ENCODE measurements at places on chromosomes 5 and 9.

DNA sequence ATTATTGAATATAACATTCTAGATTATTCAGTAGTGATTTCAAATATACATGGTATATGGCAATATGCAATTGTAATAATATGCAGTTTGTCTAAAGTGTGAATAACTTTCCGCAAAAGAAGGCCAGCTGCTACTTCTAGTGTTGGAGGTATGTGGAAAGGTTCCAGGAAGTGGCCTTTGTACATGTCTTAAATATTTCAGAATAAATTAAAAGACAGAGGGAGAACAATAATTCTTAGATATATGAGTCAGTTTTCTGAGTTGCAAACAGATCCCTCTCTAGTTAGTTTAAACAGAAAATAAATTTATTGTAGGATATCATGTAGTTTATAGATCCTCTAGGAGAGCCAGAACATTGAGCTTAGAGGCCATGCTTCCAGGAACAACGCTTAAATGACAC, 210.8 kb upstream of the ELL2 start:
- no peak for DNase-seq

DNA sequence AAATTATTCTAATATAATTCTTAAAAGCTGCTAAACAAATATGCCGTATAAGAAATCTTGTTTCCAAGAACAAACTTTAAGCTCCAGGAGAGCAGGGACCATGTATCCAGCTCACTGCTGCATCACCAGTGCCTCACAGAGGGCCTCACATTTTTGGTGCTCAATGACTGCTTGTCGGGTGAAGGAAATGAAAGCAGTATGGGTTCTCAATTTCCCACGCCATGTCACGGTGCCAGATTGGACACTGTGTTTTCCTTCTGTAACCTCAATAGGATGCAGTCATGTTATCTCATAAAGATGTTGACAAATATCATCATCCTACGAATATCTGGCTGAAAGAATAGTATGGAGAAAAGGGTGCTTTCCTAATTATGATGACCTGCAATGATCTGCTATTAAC, 64.7 kb downstream of the POU5F2 start:
- no peak for DNase-seq

DNA sequence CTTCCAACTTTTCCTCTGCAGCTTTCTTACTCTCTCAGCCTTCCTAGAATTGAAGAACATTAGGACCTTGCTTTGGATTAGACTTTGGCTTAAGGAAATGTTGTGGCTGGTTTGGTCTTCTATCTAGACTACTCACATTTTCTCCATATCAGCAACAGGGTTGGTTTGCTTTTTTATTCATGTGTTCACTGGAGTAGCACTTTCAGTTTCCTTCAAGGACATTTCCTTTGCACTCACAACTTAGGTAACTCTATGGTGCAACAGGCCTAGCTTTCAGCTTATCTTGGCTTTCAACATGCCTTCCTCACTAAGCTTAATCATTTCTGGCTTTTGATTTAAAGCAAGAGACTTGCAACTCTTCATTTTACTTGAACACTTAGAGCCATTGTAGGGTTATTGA, 153.1 kb downstream of the CCDC192 start:
- no peak for DNase-seq

DNA sequence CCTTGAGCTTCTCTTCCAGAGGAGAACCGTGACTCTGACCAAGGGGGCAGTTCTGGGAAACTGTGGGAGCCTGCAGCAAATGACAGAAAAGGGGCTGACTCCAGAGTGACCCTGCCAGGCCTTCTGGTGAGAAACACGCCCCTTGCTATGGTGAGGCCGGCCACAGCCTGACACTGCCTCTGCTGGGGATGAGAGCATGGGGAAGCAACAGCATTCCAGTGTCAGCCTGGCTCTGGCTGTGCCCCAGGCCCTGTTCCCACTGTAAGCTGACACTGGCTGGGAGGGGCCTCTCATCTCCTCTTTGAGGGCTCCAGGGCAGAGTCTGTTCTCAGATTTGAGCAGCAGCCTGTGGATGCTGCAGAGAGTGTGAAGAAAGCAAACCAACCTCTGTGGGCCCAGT, 180.0 kb upstream of the IL12B start:
- no peak for DNase-seq

- DNase-seq = no peak
These were observed 475.7 kb upstream of the TNC start for GRCh38 chr9:115593587-115594091.

DNA sequence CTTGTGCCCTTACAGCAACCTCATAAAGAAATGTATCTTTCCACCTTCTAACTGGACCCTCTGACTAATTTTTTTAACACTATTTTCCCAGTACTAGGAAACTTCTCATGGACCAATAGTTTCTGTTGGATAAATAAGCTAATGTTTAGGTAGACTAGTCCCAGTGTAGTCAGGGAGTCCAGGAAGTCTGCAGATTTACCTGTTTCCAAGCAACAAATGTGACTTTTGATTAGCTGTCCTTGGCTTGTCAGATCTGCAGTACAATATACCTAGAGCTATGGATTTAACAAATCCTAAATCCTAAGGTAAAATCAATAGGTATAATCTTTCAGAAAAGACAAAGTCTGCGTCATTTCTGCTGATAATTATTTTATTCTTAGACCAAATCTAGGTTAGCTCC, 55.7 kb downstream of the FAM174A start:
- no peak for DNase-seq

DNA sequence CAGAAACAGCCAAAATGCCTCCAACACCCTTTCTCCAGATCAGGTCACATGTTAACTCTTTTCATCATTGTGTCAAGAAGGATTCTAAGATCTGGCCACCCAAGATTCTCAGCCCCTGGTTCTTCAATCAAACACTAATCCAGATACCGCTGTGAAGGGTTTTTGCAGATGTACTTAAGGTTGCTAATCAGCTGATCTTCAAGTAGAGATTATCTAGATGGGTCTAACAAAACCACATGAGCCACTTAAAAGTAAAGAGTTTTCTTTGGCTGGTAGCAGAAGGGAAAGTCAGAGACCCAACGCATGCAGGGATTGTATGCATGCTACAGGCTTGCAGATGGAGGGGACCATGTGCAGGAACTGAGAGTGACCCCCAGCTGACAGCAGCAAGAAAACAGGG, 267.9 kb downstream of the CDK5RAP2 start:
- DNase-seq = no peak

GRCh38 chr9:7970681-7971330, 171.2 kb upstream of the DMAC1 start:
- DNase-seq = no peak

- no peak for DNase-seq
These were observed 211.0 kb downstream of the ADCY2 start for GRCh38 chr5:7606840-7607465.

DNA sequence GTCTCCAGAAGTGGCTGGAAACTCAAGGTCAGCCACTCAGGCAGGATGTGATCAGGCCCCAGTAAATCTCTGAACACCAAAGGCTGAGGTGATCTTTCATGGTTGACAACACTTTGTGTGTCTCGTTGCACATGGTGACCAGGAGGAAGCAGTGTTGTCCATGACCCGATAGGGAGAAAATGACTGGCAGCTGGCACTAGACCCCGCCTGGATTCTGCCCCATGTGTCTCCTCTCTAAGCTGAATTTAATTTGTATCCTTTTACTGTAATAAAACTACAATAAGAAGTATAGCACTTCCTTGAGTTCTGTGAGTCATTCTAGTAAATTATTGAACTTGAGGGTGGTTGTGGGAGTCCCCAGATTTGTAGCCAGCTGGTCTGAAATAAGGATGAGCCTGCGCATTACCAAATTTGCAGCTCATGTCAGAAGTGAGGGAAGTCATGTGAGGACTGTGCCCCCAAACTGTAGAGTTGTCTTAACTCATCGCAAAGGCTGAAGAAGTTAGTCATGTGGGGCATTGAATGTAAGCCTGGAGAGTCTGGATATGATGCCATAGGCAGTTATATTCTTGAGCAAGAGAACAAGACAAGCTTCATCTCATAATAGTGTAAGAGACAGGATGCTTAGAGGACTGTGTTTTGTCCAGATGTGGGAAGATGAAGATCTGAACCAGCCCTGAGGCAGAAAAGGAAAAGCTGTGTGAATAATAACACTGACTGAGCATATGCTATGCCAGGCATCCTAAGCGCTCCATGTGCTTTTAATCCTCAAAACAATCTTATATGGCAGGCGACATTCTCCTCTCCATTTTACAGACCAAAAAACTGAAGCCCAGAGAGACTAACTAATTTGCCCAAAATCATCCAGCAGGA, 55.9 kb downstream of the TMEM215 start:
- DNase-seq = no peak

- no peak for DNase-seq
These were observed 59.9 kb downstream of the NPR3 start for GRCh38 chr5:32771037-32771436.

- no peak for DNase-seq
These were observed 43.6 kb downstream of the ERGIC1 start for GRCh38 chr5:172877466-172878260.

DNA sequence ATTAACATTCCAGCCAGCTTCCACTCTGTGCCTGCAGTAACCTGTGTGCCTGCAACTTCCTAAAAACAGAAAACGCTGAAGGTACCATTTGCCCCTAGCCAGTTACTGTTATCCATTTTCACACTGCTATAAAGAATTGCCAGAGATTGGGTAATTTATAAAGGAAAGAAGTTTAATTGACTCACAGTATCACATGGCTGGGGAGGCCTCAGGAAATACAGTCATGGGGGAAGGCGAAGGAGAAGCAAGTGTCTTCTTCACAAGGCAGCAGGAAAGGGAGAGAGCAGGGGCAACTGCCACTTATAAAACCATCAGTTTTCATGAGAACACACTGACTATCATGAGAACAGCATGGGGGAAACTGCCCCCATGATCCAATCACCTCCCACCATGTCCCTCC, 31.2 kb downstream of the PTCD2 start:
- no peak for DNase-seq

DNA sequence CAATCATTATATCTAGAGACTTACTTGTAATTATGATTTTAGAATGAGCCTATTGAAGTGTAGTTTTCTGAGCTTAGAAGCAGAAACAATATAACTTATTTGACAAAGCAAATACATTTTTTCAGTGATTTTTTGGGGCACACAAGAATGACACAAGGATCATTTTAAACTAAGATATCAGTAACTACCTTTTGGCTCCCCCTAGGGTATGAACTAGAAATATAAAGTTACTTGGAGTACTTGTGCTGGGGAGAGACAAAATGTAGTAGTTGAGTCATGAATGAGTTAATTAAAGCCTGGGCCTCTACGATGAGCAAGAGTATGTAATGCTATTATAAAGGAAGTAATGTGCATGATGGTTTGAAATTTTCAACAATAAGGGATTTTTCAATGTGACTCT, 1244.1 kb upstream of the ACO1 start:
- DNase-seq = no peak

GRCh38 chr5:111259636-111260035, 35.5 kb downstream of the CAMK4 start:
- no peak for DNase-seq

- no peak for DNase-seq
These were observed 2.4 kb upstream of the MOB3B start for GRCh38 chr9:27532046-27532445.

GRCh38 chr5:144979516-144980264, 809.0 kb downstream of the KCTD16 start:
- no peak for DNase-seq

DNA sequence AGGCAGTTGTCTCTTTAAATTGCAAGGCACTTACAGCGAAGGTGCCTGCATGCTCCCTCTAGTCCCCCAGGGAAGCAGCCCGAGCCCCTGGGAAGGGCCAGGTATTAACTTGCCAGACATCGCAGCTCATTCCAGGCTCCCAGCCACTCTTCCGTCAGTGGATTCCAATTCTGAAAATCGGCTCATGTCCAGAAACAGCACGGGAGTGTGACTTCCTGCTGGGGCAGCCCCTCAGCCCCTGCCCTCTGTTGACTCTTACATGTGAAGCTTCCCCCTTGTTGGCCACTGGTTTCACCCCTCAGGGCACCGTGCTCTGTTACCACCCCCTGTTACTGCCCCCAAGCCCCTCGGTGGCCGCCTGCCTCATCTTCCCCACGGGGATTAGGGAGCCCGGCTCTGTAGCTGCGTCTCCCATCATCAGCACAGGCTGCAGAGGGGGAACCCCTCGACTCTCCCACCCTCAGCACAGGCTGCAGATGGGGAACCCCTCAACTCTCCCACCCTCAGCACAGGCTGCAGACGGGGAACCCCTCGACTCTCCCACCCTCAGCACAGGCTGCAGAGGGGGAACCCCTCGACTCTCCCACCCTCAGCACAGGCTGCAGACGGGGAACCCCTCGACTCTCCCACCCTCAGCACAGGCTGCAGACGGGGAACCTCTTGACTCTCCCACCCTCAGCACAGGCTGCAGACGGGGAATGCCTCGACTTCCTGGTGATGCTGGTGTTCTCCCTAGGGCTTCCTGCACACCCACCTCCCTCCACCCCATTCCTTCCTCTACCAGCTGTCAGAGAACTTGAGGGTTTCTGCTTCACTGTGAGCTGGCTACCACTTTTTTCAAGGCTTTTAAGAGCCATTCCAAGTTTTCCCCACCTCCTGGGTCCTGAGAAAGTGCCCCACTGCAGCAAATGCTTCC, 11.1 kb upstream of the CACNA1B start:
- DNase-seq = no peak

GRCh38 chr5:172723508-172723907, 47.5 kb downstream of the DUSP1 start:
- no peak for DNase-seq
